ENCODE measurements at places on chromosomes 12 and 14. TPM values are rescaled to one million over a fixed set of nuclear protein-coding genes. Genes with fewer than 3 reads are reported as not detected.
A peak's percentile ranks its signal among the peaks of the same experiment; 100 is the strongest.

ADGRD1 gene
- total RNA-seq, result 35.8 TPM

SIX6 gene
- total RNA-seq, result not detected

DPPA3 gene
- not detected for total RNA-seq

P2RX2 gene
- total RNA-seq, result not detected

OLR1 gene
- total RNA-seq, result not detected

SLC2A14 gene
- not detected for total RNA-seq

GRIP1 gene
- total RNA-seq, result 4.2 TPM

GRCh38 chr14:60245380-60246177 is 3.4 kb upstream of the PPM1A start:
- H3K27ac ChIP-seq, result no peak overlapping the region
- no peak for DNase-seq
- H3K27me3 ChIP-seq, result no peaks in the 10 kb centered on the region
- H3K4me1 ChIP-seq, result peaks cover 3% of the 10 kb centered on the region

DNA sequence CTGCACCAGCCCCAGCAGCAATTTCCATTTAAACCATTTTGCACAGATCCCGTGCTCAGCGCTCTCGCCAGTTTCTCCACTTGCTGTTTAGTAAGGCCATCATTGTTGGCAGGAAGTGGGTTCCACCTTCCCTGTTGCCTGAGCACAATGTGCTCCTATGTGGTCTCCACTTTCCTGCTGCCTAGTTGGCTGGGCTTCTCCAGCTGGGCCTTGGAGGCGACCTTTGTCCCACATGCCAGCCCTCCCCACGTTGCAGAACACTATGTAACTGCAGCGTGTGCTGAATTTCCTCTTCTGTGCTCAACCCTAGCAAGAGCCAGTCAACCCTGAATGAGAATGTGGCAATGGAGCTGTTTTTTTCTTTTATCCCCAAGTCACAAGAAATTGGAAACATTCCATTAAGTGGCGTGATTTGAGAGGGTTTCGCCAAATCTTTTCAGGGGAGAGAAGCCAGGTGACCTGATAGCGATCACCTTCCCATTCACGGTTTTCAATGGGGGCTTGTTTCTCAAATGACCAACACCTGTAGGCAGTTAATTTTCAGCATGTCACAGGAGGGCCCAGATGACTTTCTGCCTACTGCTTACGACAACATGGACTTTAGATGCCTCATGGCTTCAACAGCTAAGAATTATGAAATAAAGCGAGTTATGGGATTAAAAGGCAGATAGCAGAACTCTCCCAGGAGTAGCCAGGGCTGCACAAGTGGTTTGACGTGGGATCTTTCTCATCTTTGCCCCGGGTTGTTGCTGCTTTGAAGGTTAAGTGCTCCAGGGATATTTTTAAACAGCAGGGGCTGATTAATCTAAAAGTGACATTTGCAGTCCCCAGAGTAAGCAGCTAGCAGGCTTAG is at the start of gene ACACB:
TSS of gene ACACB (plus strand) at position 830 of the 853 bp plus-strand sequence. CDS start 22,819 bp downstream, outside the sequence.
- H3K4me3 ChIP-seq, result no peak within 1 kb of the TSS
- H3K36me3 ChIP-seq, result no peaks in the 10 kb centered on the region
- H3K27ac ChIP-seq, result peak within 1 kb of the TSS; percentile 65

DNA sequence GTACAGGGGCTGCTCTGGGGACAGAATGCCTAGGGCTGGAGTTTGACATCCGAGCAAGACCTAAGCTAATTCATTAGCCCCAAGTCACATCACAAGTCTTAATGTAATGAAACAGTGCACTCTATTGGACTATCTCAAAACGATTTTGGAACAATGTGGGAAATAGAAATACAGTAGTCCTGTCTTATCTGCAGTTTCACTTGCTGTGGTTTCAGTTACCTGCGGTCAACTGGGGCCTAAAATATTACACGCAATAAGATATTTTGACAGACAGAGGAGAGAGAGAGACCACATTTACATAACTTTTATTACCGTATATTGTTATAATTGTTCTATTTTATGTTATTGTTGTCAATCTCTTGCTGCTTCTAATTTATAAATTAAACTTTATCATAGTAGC is 21.1 kb downstream of the MOAP1 start:
- no peak overlapping the region for H3K27ac ChIP-seq
- no peaks in the 10 kb centered on the region for H3K36me3 ChIP-seq
- H3K27me3 ChIP-seq, result no peaks in the 10 kb centered on the region
- DNase-seq, result no peak
- H3K4me3 ChIP-seq, result no peak overlapping the region

GRCh38 chr14:81311141-81311540 is 89.0 kb downstream of the STON2 start:
- peaks cover 19% of the 10 kb centered on the region for H3K4me1 ChIP-seq
- DNase-seq, result no peak
- no peak overlapping the region for H3K4me3 ChIP-seq
- no peaks in the 10 kb centered on the region for H3K36me3 ChIP-seq
- no peak overlapping the region for H3K27ac ChIP-seq

DNA sequence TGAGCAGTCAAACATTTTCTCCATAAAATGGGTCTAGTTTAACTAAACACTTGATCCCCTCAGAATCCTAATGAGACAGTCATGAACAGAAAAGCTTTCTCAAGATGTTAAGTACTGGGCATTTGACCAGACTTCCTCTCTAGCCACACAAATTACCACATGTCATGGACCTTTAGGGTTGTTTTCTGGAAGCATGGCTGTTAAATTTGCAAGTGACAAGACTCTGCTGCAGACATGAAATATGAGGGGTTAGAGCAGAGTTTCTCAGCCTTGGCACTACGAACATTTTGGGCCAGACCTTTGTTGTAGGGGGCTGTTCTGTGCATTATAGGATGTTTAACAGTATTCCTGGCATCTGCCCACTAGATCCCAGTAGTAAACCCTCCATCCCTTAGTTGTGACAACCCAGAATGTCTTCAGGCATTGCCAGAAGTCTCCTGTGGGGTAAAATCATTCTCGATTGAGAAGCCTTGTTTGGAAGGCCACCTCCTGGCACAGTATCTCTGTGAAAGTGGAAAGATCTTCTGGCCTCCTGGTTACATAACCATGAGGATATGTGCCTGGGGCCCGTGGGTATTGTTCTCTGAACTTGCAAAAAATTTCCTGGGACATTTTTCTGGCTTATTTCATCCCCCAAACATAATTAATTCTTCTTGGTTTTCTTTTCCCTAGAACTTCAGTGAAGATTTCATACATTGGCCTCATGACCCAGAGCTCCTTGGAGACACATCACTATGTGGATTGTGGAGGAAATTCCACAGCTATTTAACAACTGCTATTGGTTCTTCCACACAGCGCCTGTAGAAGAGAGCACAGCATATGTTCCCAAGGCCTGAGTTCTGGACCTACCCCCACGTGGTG is 4.3 kb downstream of the TMEM106C start:
- no peaks in the 10 kb centered on the region for H3K27me3 ChIP-seq
- no peaks in the 10 kb centered on the region for H3K4me1 ChIP-seq
- no peak overlapping the region for H3K4me3 ChIP-seq
- H3K27ac ChIP-seq, result no peak overlapping the region
- DNase-seq, result no peak

DNA sequence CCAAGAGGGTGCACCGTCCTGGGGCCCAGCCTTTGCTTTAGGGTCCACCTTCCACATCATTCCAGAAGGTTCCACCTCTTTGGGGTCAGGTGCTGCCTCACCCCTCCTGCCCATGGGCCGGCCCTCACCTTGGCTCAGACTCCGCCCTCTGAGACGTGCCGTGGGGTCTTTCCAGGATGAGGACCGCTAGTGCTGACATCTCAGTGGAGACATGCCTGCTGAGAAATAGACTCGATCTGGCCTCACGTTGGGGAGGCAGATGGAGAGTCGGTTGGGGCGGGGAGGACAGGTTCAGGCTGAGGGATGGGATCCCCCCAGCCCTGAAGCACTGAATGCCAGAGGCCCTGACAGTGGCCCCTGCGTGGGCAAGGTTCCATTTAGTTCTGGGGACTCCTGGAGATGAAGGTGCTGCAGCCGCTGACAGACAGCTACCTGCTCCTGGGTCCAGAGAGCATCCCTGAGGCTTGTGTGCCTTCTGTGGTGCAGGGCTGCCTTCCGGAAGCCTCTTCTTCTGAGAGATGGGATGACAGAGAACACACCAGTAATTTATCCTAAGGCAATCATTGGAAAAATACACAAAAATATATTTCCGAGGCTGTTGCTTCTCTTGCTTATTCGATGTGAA is 185.3 kb downstream of the KIF26A start:
- H3K36me3 ChIP-seq, result no peaks in the 10 kb centered on the region
- no peaks in the 10 kb centered on the region for H3K27me3 ChIP-seq
- H3K4me1 ChIP-seq, result no peaks in the 10 kb centered on the region
- H3K4me3 ChIP-seq, result no peak overlapping the region

GRCh38 chr12:17084831-17085230 is 478.9 kb upstream of the LMO3 start:
- DNase-seq, result no peak
- H3K27ac ChIP-seq, result no peak overlapping the region
- H3K27me3 ChIP-seq, result no peaks in the 10 kb centered on the region
- H3K4me3 ChIP-seq, result no peak overlapping the region

- H3K27me3 ChIP-seq, result no peaks in the 10 kb centered on the region
- no peak overlapping the region for H3K27ac ChIP-seq
Observed at GRCh38 chr14:72793156-72793939, 100.6 kb downstream of the DPF3 start.

DNA sequence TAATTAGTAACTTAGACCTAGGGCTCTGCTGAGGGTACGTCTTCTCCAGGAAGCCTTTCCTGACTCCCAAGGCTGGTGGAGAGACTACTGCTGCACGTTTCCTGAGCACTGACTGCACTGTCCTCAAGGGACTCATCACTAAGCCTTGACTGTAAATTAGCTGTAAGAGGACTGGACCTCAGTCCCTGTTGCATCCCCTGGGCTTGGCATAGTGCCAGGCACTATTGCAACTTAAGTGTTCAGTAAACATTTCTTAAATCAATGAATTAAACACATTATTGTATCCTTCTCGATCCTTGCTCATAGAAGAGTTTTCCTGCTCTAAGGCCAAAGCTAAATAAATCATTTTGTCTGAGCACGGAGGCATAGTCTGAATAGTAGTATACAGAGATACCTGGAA is 31.9 kb upstream of the IFNG-AS1 start:
- H3K4me3 ChIP-seq, result no peak overlapping the region
- no peak overlapping the region for H3K27ac ChIP-seq
- H3K27me3 ChIP-seq, result no peaks in the 10 kb centered on the region

- no peak overlapping the region for H3K27ac ChIP-seq
- DNase-seq, result no peak
- H3K4me1 ChIP-seq, result peaks cover 23% of the 10 kb centered on the region
- no peaks in the 10 kb centered on the region for H3K27me3 ChIP-seq
Observed at GRCh38 chr12:68803948-68804656, 3.9 kb upstream of the MDM2 start.

DNA sequence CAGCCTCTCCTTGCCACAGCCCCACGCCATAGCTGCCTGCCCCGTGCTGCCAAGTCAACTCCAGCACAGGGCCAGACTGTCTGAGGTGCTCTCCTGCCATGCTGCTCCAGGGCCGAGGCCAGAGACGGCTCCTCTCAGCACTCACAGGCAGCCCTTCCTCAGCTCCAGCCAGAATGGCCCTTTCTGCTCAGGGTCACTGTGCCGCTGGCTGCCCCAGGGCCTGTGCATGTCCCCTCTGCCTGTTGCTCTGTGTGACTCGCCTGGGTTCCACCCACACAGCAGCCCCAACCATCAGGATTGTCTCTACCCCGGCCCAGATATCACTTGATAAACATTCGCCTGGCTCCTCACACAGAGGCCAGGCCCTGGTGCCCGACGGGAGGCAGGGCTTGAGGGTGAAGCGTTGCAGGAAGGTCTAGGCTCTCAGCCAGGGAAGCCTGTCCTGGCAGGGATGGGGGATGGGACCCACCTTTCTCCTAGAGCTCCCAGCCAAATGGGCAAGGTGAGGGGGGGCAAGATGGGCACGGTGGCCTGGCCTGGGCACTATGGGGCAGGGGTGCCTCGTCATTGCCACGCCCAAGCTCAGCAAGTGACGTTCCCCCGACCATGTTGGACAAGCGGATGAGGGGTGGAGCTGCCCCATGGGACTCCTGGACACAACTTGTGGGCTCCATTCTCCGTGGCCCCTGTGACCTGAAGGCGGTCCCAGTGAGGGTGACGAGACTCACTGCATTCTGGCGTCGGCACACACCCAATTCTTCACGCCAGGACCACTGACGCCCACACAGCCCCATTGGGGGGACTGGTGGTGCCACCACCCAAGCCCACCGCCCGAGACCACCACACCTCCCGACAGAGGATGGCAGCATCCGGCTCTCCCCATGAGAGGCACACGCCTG is 27.4 kb upstream of the BTBD6 start:
- no peaks in the 10 kb centered on the region for H3K36me3 ChIP-seq
- no peak overlapping the region for H3K4me3 ChIP-seq
- H3K27me3 ChIP-seq, result no peaks in the 10 kb centered on the region
- no peak for DNase-seq
- no peaks in the 10 kb centered on the region for H3K4me1 ChIP-seq

DNA sequence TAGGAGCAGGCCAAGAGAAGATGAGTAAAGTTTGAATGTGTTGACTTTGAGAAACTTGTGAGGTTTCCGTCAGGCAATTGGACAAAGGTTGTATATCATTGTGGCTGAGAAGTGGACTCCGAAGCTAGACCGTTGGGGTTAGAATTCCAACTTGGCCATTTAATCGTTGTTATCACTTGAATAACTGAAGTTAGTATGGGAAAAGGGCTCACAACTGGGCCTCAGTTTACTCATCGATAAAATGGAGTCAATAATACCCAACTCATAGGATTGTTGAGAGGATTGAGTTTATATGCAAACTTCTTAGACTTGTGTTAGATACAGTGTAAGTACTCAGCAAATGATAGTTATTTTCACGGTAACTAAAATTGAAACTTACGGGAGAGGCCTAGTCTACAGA is 846 bp downstream of the SLIRP start:
- H3K4me1 ChIP-seq, result peaks cover 39% of the 10 kb centered on the region
- H3K4me3 ChIP-seq, result peak overlapping the region; percentile 98
- no peak overlapping the region for H3K27ac ChIP-seq
- no peak for DNase-seq
- H3K36me3 ChIP-seq, result no peaks in the 10 kb centered on the region

DNA sequence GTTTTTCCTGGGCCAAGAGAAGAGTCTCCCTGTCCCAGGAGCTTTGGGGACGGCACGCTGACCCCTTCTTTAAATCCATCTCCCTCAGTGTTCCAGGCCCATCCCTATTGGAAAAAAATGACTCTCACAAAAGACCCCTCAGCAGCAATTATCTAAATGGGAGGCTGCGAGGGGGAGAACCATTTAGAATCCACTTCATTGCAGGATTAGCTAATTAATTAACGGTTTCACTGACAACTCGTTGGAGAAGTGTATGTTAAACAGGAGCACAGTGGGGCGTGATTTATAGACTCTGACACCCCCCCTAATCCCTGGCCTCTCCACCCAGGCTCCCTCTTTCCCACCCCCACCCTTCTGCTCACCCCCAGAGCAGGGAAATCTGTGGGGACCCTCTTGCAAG is 162.8 kb upstream of the LHX5 start:
- no peak overlapping the region for H3K4me3 ChIP-seq
- H3K4me1 ChIP-seq, result peaks cover 5% of the 10 kb centered on the region
- no peaks in the 10 kb centered on the region for H3K36me3 ChIP-seq
- H3K27me3 ChIP-seq, result no peaks in the 10 kb centered on the region

DNA sequence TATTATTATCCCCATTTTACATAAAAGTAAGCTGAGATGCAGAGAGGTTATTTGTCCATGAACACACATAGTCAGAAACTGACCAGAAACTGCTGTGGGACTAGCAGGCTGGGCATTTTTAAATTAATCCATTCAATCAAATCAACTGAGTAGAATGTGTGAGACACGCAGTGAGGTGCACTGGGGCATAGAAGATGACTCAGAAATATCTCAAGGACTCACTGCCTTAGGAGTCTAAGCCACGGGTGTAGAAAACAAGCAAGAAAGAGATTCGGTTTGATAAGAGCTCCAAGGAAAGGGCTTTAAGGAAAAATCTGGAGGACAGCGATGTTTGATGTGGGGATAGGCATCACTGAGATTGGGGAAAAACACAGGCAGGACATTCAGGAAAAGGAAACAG is 127.8 kb downstream of the ANO2 start:
- no peak for DNase-seq
- H3K27ac ChIP-seq, result no peak overlapping the region
- H3K4me1 ChIP-seq, result no peaks in the 10 kb centered on the region
- no peaks in the 10 kb centered on the region for H3K27me3 ChIP-seq
- no peaks in the 10 kb centered on the region for H3K36me3 ChIP-seq
